ENCODE measurements at places on chromosomes 11 and 22.

DNA sequence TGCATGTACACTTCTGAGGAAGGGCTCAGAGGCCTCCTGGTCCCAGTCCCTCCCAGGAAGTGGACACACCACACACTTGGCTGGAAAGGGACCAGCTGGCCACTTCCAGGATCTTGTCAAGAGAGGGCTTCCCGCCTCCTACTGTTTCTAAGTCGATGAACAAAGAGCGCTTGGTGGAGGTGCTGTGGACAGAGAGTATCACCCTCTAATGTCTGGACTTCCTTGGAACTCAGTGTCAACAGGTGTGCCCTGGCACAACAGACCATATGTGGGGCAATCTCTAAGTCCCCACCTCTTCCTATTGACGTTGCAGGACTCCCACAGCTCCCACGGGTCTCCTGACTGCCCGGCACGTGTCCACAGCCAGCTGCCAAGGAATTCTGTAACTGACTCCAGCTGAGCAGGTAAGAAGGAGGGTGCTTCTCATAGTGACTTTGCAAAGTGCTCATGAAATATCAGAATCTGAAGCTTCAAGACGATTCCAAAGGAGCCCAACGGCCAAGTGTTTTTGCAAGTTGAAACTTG, 16.1 kb downstream of the POU2AF1 start:
- no peak for DNase-seq

- DNase-seq, result no peak
Observed at GRCh38 chr11:120001178-120002090, 136.5 kb downstream of the TRIM29 start.

- no peak for DNase-seq
Observed at GRCh38 chr11:103970701-103971249, 65.7 kb upstream of the DDI1 start.

DNA sequence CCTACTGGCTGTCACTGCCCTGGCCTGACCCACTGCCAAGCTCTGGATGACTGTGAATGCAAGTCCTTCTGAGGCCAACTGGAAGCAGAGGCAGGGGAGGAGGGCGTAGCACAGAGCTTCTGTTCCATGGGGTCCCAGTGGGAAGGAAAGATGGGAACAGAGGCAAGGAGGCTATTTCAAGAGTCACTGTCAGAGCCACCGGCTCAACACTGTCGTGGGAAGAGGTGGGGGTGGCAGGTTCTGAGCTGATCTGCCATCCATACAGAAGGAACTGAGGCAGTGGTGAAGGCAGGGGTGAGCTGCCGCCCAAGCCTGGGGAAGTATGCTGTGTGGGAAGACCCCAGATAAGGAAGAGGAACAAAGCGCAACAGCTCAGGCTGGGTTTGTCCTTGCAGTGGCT, 54.7 kb downstream of the SGSM3 start:
- peak; percentile 7 for DNase-seq
